ENCODE measurements at places on chromosomes 6 and 20. TPM values are rescaled to one million over a fixed set of nuclear protein-coding genes. Genes with fewer than 3 reads are reported as not detected.

The RIN2 gene
- 61.4 TPM for total RNA-seq

The TNXB gene
- total RNA-seq, result 63.9 TPM

GRCh38 chr6:142357879-142358278, 56.1 kb downstream of the ADGRG6 start:
- DNase-seq, result peak; percentile 29

GRCh38 chr6:77466055-77466450, 2.8 kb upstream of the HTR1B start:
- DNase-seq, result peak; percentile 68

The HTR1E gene
- total RNA-seq, result not detected

GRCh38 chr20:14526891-14527290, 189.5 kb upstream of the FLRT3 start:
- no peak for DNase-seq

The TAF4 gene
- 2.8 TPM for total RNA-seq

GRCh38 chr20:38108986-38109541, 56.0 kb downstream of the TGM2 start:
- DNase-seq, result peak; percentile 50

DNA sequence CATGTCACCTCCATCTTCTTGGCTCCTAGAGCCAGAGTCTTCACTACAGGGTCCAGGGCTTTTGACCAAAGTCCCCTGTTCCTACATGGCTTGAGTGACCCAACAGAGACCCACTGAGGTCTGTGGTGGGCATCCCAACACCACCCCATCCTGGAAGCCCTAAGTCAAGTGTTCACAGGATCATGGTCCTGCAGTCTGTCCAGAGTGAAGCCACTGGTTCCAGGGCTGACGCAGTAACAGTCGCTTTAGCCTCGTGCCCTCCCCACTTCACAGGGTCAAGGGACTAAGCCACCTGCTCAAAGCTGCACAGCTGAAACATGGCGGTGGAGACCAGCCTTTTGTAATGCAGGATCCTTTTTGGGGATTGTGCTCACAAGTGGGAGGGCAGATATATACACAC, 133.9 kb downstream of the JPH2 start:
- no peak for DNase-seq

The TUBB1 gene
- under 0.01 TPM for total RNA-seq

DNA sequence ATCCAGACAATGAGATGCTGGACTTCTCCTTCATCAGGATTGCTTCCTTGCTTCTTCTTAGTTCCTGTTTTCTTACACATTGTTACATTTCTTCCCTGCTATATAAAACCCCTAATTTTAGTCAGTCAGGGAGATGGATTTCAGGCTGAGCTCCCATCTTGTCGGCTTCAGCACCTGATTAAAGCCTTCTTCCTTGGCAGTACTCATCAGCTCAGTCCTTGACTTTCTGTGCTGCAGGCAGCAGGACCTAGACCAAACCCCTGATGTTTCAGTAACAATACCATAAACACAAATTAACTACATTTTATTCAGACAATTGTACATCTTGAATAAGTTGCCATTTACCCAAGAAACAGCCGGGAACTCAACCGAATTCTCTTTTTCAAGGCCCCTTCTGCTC, 156.4 kb upstream of the RREB1 start:
- DNase-seq, result no peak

- DNase-seq, result no peak
These were observed 80.3 kb upstream of the CNKSR3 start for GRCh38 chr6:154590756-154591155.

DNA sequence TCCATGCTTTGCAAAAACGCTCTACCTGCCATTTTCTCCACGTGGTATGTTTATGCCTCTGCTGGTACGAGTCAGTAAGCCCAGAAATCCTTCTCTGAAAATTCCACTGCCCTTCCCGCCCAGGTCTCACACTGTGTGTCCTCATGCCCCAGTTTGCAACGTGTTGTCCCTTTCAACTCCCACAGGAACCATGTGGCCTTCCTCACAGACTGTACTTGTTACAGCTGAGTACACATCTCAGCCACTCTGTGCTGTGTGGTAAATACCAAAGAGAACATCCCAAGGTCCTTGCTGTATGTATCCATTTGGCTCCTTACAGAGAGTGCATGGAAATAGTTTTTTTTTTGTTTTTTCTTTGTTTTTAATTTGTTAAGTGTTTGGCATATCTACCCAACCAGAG, 56.9 kb downstream of the RTN4IP1 start:
- DNase-seq, result no peak

- DNase-seq, result no peak
These were observed 134.6 kb upstream of the BTN3A2 start for GRCh38 chr6:26230351-26230750.

The LY6G6D gene
- total RNA-seq, result not detected

DNA sequence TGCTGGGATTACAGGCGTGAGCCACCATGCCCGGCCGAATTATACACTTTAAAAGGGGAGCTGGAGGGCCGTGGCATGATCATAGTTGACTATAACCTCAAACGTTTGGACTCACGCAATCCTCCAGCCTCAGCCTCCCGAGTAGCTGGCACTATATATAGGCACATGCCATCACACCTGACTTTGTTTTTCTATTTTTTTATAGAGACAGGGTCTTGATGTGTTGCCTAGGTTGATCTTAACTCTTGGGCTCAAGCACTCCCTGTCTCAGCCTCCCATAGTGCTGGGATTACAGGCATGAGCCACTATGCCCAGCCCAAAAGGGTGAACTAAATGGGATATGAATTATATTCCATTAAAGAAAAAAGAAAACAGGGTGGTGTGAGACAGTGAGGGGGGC, 7.8 kb downstream of the PTGIS start:
- DNase-seq, result no peak

GRCh38 chr6:7675353-7675945, 50.5 kb upstream of the BMP6 start:
- no peak for DNase-seq

DNA sequence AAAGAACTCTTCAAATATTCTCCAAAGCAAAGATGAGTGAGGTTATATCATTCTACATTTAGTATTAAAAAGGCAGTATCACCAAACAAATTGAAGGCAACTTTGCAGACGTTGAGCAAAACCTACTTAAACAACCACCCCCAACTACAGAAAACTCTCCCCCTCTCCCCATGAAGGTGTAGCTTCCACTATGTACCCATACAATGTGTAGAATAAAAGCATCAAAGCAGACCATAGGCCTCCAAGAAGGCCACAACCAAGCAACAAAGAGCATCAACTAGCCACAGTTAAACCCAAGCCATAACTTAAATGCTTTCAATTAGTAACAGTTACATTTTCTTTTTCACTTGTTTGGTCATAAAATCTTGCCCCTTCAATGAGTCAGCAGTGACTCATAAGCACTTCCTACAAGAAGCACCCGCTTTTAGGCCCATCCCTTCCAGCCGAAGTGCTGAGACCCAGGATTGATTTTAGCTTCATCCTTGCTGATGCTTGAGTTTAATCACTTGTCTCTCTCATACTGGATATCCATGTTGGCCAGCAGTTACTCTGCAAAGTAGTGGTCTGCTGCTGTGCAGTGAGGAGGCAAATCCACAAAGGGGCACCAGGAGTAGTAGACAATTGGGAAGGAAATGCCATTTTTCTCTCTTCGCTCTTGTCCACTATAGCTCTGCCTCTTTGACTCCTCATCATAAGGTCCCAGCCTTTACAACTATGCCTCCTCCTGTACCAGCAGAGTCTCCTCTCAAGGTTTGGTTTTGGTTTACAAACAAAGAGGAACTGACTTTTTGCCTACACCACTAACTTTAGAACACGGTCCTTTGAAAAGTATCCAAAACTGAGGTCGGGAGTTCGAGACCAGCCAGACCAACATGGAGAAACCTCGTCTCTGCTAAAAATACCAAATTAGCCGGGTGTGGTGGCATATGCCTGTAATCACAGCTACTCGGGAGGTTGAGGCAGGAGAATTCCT, 8.4 kb upstream of the NUP153 start:
- peak; percentile 95 for DNase-seq

The TBCC gene
- 50.6 TPM for total RNA-seq

DNA sequence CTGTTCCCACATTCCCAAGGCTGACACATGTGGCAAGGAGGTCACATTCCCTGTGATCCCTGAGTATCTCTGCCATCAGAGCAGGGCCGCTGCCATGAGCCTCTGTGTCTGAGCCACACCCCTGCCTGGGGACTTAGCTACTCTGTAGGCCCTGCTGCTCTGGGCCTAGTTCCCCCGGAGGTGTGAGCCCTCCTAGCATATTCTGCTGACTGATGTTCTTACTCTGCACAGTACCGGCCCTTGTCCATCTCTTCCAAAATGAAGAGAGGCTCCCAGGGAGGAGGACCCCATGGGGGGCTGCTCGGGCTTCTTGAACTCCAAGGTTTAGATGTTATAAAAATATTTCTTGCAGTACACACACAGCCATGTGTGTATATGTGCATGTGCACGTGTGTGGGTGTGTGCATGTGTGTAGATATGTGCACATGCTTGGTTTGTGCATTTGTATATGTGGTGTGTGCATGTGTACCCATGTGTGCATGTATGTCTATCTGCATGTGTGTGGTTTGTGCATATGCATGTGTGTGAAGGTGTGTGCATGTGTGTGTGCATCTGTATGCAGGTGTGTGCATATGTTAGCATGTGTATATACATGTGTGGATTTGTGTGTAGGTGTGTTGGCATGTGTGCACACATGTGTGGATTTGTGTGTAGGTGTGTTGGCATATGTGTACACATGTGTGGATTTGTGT, 101.2 kb downstream of the ERMARD start:
- DNase-seq, result no peak

The RBBP8NL gene
- total RNA-seq, result not detected

- DNase-seq, result peak; percentile 45
These were observed 84.6 kb upstream of the TCF21 start for GRCh38 chr6:133804265-133804664.

GRCh38 chr20:64136004-64136710, 28.1 kb upstream of the MYT1 start:
- no peak for DNase-seq

- no peak for DNase-seq
These were observed 64.8 kb downstream of the LMBRD1 start for GRCh38 chr6:69732045-69732444.

The RBPJL gene
- total RNA-seq, result not detected

DNA sequence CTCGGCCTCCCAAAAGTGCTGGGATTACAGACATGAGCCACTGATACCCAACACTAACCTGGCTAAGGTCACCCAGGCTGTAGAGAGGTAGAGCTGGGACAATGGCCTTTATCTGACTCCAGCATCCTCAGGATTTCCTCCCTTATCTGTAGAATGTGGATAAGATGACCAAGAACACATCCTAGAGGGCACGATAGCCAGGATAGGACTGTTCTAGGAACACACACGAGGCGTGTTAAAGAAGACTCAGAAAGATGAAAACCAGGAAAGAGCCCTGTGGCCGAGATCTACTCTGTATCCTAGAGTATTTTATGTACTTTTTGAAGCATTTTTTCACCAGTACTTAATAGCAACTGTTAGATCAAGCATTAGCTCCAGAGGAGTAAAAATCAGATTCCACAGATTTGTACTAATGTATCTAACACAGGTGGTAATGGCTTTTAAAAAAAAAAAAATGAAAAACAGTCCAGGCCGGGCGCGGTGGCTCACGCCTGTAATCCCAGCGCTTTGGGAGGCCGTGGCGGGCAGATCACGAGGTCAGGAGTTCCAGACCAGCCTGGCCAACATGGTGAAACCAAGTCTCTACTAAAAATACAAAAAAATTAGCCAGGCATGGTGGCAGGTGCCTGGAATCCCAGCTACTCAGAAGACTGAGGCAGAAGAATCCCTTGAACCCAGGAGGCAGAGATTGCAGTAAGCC, 17.3 kb downstream of the PPP1R10 start:
- DNase-seq, result no peak

The PDE10A gene
- under 0.01 TPM for total RNA-seq

The ENPP5 gene
- total RNA-seq, result 2.5 TPM

DNA sequence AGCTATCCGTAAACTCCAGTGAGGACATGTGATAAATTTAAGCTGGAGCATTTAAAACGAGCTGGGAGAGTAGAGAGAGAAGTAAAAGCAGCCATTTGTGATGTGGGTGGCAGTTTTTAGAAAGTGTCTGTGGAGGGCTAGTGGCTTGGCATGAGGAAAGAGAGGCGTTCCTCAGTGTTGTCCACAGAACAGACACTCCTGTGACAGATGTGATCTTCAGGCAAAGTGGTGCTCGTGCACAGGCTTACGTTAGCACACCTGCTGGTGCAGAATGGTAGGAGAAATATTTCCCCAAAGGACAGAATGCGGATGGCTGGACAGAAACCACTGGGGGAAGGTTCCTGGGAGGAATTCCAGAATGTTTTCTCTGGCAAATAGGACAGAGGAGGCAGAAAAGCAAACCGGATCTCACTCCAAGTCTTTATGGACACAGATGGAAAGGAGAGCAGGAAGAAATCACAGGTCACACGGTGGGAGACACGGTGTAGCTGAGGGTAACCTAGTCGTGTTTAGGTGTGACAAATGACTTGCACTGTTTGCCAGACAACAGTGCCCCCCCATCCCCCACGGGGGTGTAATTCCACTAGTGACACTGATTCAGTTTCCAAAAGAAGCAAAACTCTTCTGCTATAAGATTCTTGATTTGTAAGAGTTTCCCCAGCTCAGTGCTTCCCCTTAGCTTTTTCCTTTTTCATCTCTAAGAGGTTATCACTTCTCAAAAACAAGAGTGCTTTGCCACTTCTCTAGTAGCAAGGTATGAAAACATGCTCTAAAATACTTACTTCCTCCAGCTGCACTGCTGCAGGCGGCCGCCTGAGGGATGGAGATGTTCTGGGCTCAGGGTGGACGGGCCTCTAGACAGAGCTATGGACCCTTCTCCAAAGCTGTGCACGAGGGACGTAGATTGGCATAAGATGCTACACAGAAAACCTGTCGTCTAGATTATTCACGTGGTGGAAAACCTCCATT, 293.2 kb downstream of the QKI start:
- peak; percentile 20 for DNase-seq

DNA sequence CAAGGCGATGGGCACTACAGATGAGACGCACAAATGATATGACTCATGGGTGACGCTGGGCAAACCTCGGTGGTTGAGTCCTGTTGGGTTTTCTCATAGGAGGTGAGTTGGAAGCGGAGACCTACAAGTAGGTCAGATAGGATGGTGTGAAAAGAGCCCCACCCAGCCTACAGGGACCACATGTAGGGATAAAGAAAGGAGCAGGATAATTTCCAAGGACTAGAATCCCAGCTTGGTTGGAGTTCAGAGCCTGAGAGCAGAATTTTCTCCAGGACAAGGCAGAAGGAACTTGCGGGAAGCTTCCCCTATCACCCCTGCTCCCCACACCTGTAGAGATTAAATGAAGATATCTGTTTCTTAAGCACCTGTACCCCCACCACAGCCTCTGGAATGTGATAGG, 489.7 kb upstream of the CDH4 start:
- no peak for DNase-seq

The RAD21L1 gene
- total RNA-seq, result not detected

The DSP gene
- total RNA-seq, result under 0.01 TPM

The KHDC1L gene
- total RNA-seq, result not detected

DNA sequence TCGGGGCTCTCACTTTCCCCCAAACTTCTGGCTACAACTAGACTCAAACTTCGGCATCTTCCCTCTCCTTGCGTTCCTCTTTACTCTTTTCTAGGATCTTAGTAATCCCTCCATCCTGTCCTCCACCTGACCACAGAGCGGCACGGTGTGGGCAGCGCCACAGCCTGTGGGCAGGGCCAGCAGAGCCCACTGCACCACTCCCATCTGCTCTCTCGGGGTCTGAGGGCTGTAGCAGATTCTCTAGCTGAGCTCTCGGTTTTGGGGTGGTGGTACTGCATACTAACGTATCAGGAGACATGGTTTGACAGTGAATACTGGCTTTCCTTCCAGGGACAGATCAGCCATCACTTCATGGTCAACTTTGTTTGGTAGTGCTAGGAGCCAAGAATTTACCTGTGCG, 57.4 kb downstream of the EZR start:
- DNase-seq, result no peak

GRCh38 chr6:8562125-8562524, 126.8 kb upstream of the SLC35B3 start:
- no peak for DNase-seq

- no peak for DNase-seq
These were observed 14.1 kb downstream of the TXNDC5 start for GRCh38 chr6:7896465-7896987.

Measured in fibroblast of lung (primary cell).